ENCODE measurements at places on chromosomes 1 and 21.

DNA sequence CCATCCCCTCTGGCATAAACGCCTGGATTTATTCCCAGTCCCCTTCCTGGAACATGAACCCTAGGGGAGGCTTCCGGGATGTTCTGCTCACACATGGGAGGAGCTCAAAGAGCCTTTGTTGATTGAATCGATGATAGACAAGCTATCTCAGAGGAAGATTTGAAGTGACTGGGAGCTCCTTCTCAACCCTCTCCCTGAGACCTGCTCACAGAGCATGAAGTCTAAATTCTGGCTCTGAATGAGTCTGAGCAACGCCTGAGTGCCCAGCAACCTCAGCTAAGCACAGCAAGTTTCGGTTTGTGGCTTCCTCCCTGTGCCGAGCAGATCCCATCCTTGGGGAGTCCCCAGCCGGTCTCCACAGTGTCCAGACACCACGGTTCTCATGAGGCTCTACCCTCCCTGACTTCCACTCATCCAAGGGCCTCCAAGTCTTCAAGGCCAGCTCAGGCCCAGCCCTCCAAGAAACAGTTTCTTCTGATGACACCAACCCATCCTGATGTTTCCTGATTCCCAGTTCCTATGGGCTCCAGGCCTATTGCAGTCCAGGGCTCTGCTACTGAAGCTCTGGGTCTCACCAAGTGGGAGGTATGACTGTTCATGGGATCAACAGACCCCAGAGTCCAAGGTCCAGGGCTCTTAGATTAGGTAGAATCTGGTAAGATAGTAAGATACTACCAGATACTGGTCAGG, 190.8 kb downstream of the DYRK1A start:
- DNase-seq = no peak

- DNase-seq = peak; percentile 53
These were observed 17.2 kb upstream of the RLF start for GRCh38 chr1:40143891-40144575.

- DNase-seq = no peak
These were observed 160.1 kb upstream of the CSF3R start for GRCh38 chr1:36642802-36643201.

GRCh38 chr1:42479621-42480020, 16.5 kb downstream of the CCDC30 start:
- DNase-seq = peak; percentile 3
